ENCODE measurements at places on chromosomes 5 and 9.

GRCh38 chr5:42768106-42768504 is 11.5 kb downstream of the CCDC152 start:
- no peak for DNase-seq

DNA sequence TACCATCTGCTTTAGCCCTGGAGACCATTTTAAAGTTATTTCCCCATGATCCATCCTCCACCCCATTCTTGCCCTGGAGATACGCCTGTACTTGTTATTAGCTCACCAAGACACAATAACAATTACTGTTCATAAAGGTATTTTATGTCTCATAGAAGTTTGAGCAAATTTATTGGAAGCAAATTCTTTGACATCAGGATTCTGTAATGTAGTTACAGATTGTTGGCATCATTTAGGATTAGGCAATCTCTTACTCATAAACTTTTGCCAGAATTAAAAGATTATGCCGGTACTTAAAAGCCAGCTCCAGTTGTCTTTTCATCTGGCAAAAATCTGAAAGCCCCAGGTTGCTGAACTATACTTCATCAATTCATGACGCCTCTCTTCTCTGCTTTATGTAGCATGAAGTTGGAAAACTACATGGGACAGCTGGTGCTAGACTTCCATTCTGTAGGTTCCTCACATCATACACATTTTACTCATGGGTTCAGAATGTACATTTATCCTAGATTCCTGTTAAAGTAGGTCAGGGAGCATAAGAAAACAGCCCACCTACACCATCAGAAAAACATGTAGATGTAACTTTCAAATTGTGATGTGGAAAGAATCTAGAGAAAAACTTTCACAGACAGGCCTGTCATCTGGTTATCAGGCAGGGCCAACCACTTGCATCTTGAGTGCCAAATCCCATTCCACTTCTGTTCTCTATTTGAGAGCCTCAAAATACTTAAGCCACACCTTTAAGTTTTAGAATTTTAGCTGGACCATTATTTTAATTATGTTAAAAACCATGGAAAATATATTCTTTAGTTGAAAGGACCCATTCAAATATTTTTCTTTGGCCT is 14.0 kb downstream of the ATP10B start:
- no peak for DNase-seq

- DNase-seq, result no peak
These were observed 7.5 kb downstream of the PFDN1 start for GRCh38 chr5:140295414-140295813.

GRCh38 chr9:131574730-131575640 is 29.7 kb downstream of the PRRT1B start:
- peak; percentile 29 for DNase-seq

- DNase-seq, result no peak
These were observed 13.2 kb downstream of the DNAJC25 start for GRCh38 chr9:111644195-111644772.

GRCh38 chr5:102834438-102834964 is 79.4 kb downstream of the PAM start:
- no peak for DNase-seq

- no peak for DNase-seq
These were observed 6.9 kb downstream of the SHROOM1 start for GRCh38 chr5:132823481-132824050.

GRCh38 chr5:79346420-79346824 is 110.5 kb downstream of the JMY start:
- no peak for DNase-seq

DNA sequence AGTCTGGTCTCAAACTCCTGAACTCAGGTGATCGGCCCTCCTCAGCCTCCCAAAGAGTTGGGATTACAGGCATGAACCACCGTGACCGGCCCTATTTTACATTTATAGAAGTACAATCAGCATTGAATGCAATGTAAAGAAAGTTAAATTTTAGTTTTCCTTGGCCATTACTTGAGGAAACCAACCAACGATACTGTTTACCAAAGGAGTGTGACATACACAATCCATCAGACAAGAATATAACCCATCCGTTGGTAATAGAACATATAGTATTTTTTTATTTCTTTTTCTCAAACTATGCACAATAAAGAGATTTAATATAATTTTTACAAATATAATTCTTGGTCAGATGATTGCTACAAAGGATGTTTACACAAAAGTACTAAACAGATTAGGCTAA is 63.1 kb upstream of the MOCS2 start:
- no peak for DNase-seq

- DNase-seq, result no peak
These were observed 136.7 kb upstream of the EFNA5 start for GRCh38 chr5:107807431-107807830.

GRCh38 chr5:179865491-179866240 is 7.0 kb upstream of the MRNIP start:
- DNase-seq, result no peak

GRCh38 chr5:52988335-52989024 is 672 bp upstream of the ITGA2 start:
- DNase-seq, result no peak

GRCh38 chr5:134457801-134458200 is 46.1 kb upstream of the CDKN2AIPNL start:
- DNase-seq, result no peak

DNA sequence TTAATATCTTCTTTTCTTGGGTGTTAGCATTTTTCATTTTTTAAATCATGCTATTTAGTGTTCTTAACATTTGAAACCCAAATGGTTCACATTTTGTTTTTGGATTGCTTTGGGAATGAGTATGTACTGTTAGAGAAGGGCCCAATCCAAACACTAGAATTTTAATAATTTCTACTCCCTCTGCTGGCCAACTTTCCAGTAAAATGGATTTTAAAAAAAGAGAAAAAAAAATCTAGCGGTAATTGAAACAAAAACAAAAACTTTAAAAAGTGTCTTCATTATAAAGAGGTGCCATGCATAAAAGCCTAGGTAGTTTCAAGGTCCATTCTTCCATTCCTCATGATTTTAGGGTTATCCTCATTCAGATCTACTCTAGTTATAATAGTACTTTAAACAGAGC is 32.1 kb upstream of the RICTOR start:
- no peak for DNase-seq

GRCh38 chr5:51416149-51416548 is 32.9 kb downstream of the ISL1 start:
- DNase-seq, result no peak

DNA sequence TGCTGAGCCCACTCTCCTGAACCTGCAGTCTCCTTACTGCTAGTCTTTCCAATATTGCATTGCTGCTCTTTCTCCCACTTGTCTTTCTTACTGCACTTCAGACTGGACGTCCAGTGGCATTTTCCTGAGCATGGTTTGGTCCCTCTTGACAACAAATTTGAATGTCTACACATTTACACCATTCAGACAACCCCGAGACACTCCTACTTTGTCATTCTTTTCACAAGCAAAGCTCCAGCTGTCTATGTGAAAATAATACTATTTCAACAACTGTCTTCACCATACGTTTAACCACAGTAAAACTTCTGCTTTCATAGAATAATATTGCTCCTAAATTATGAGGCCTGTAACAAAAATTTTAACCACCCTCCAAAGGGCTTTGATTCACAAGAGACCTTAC is 10.4 kb upstream of the APTX start:
- DNase-seq, result no peak

DNA sequence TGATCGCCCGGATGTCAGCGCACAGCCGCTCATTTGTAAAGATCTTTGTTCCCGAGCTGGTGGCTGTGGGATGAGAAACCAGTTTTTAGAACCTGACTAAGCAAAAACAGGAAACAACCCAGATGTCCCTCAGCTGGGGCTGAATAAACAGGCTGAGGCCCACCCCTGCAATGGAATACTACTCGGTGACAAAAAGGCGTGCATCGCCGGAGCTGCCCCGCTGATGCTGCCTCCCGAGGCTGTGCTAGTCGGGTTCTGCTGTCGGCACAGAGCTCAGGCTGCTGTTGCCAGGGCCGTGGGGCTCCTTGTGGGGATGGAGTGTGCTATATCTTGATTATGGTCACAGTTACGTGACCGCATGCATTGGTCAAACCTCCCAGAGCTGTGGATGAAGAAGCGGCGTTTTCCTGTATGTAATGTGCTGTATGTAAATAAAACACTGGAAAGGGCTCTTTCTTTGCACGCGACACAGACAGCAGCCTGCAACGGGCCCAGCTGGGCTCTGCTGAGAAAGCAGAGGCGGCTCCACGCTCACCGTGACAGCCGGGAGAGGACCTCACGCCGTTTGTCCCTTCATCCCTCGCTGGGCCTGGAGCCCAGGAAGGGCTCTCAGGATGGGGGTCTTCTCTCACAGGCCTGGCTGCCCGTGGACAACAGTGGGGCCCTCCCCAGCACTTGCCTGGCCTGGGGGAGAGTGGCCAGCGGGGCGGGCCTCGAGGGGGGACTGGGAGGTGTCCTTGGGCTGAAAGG is 51.5 kb upstream of the RNU6ATAC start:
- DNase-seq, result no peak

GRCh38 chr5:138542180-138542955 is 668 bp downstream of the ETF1 start:
- DNase-seq, result no peak

GRCh38 chr5:68066277-68066955 is 149.1 kb upstream of the PIK3R1 start:
- no peak for DNase-seq
